ENCODE measurements at places on chromosomes 1 and 21.
A peak's percentile ranks its signal among the peaks of the same experiment; 100 is the strongest.

GRCh38 chr1:47181095-47181954 is 8.5 kb downstream of the PDZK1IP1 start:
- no peak for DNase-seq

- DNase-seq, result no peak
These were observed 406.7 kb downstream of the DISC1 start for GRCh38 chr1:232033285-232033684.

GRCh38 chr1:212669102-212669501 is 30.5 kb downstream of the BATF3 start:
- DNase-seq, result peak; percentile 33

DNA sequence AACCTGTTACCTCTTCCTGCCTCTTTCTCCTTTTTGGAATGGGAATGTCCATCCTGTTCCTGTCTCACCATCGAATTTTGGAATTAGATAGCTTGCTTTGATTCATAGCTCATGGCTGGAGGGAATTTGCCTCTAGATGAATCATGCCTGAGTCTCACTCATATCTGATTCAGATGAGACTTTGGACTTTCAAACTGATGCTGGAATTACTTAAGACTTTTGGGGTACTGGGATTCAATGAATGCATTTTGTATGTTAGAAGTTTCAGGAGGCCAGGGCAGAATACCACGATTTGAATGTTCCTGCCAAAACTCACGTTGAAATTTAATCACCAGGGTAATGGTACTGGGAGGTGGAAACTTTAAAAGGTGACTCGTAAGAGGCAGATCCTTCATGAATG is 132.4 kb downstream of the DSCAM start:
- no peak for DNase-seq

DNA sequence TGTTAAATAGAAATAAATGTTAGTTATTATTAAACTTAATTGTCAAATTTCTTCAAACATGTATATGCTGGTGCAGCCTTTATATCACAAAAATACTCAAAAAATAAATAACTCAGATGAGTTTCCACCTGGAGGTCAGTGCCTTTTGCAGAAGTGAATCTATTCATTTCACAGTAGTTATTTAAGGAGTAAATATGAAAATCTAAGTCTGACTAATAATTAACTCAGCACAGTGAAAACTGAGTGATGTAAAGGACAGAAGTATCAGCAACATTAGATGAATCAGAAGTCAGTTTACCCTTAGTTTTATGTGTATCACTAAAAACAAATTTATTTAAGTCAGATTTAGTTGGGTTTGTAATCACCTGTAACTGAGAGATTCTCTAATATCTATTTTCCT is 2135.4 kb downstream of the MRPL39 start:
- DNase-seq, result no peak

DNA sequence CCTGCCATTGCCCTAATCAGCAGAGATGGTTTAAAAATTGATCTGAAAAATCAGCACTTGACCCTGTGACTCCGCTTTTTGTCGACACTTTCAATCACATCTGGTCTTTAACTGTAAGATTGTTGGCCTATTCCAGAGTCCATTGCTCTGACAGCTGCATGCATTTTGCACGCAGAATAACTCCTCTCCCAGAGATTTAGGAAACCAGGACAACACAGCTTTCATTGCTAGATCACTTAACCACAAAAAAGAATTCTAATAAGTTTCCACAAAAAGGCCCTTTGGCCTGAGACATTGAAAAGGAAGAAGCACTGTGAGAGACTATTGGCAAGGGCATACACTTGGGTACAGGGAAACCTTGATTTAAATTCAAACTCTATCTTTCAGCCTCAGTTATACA is 373.1 kb downstream of the TGFB2 start:
- no peak for DNase-seq

DNA sequence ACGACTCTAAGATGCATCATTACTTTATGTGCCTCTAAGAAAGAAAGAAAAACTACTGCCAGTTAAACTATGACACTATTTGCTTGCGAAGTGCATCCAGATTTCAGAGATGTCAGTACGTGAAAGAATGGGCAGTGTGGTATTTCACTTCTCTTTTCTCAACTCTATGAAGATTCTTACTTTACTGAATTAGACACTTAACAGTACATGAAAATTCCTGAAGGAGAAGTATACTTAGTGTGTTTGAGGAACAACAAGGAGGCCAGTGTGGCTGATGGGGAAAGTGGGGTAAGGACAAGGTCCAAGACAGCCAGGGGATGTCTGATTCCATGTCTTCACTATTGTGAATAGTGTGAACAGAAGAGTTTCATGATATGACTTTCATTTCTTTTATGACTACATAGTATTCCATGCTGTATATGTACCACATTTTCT is 53.9 kb upstream of the HSD17B7 start:
- no peak for DNase-seq

GRCh38 chr21:20728691-20729090 is 269.5 kb upstream of the NCAM2 start:
- DNase-seq, result no peak

- DNase-seq, result no peak
These were observed 7.6 kb downstream of the LRRC8B start for GRCh38 chr1:89532228-89532627.

DNA sequence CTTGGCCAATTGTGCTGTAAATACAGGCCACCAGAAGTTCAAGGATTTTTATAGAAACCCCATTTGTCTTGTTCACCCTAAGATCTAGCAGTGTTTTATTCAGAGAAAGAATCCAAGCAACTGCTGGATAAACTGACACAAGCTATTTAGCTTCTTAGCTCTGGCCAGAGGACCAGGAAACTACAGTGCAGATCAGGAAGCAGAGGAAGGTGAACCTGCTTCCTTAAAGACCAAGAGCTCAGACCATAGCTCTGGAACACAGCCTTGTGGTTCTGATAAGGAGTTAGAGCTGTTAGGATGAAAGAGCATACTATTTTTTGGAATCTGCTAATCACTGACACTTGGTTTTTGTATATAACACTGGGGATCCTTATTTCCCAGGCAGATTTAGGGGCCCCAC is 5.2 kb upstream of the CCDC17 start:
- DNase-seq, result no peak

GRCh38 chr1:157045250-157046218 is at the start of gene ARHGEF11:
TSS of gene ARHGEF11 (minus strand) at chr1:157045742. CDS start at chr1:157044330, 1,412 bp downstream.
- peak; percentile 92 for DNase-seq

DNA sequence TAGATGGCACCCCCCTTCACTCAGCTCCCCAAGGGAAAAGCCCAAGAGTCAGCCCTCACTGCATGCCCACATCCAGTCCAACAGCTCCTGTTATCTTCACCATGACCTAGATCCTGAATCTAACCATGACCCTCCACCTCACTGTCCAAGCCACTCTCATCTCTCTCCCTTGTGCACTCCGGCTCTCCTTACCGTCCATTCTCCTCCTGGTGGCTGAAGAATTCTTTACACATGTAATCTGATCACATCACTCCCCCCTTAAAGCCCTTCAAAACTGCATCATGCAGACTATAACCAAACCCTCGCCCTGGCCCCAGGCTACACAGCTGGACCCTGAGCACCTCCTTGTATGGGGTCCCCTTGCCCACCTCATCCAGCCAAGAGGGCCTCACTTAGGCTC is 14.0 kb upstream of the PAQR7 start:
- DNase-seq, result no peak

DNA sequence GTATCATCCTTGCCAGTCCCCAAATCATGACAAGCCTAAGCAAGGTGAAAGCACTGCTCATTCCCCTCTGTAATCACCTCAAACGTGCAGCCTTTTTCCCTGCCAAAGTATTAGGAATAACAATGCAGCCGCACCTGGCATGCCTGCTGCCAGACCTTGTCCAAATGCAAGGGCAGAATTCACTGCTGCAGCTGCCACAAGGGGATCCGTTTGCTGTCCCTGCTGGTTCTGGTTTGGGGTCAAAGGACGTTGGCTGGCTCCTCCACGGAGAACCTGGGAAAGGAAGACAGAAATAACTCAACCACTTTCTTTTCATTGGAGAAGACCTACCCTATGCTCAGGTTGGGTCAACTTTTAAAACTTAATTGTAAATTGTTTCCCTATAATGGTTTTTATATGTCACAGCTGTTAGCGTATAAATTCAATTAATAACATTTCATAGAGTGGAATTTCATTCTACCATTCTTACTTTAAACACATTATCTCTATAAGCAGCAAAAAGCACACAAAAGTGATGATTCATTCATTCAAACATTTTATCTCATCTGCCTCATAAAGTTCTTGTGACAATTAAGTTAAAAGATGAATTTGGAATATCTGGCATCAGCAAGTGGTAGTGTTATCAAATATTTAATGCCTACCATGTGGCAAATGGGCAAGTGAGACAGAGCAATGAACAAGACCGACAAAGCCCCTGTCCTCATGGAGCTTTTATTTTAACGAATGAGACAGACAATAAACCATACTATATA is 59.8 kb upstream of the SDC3 start:
- no peak for DNase-seq

DNA sequence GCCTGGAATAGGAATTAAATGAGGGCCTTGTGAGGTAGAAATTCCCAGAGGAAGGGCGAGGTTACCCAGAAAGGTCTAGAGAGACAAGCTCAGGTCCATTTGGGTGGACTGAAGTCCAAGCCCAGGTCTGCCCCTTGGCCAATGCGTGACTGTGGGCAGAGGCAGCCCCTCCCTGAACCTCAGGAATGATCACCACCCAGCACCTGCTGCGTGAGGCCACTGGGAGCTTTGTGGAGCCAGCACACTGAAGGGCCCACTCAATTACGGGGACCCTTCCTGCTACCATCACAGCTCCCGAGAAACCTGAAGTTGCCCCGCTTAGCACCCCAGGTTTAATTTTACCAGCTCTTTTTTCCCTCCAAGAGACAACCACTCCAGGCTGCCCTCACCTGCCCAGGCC is 6.5 kb upstream of the MATN1 start:
- DNase-seq, result no peak

GRCh38 chr21:41163091-41163490 is 4.9 kb upstream of the BACE2 start:
- no peak for DNase-seq

- no peak for DNase-seq
These were observed 7.4 kb upstream of the ARF1 start for GRCh38 chr1:228074954-228075730.

DNA sequence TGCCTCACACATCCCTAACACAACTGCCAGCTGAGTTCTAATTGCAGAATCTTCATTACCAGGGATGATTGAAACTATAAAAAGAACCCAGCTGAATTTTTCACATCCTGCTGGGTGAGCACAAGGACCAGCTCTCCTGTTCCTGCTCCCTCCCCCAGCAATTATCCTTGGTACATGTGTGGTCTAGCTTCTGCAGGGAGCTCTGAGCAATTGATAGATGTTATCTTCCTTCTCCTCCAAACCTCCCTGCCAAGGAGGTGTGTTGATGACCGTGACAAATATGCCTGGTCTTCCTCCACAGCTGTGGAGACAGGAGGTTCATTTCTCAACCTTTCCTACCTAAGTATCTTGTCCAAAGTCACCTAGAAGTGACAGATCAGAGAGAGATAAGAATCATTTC is 65.3 kb upstream of the MAN1A2 start:
- no peak for DNase-seq

DNA sequence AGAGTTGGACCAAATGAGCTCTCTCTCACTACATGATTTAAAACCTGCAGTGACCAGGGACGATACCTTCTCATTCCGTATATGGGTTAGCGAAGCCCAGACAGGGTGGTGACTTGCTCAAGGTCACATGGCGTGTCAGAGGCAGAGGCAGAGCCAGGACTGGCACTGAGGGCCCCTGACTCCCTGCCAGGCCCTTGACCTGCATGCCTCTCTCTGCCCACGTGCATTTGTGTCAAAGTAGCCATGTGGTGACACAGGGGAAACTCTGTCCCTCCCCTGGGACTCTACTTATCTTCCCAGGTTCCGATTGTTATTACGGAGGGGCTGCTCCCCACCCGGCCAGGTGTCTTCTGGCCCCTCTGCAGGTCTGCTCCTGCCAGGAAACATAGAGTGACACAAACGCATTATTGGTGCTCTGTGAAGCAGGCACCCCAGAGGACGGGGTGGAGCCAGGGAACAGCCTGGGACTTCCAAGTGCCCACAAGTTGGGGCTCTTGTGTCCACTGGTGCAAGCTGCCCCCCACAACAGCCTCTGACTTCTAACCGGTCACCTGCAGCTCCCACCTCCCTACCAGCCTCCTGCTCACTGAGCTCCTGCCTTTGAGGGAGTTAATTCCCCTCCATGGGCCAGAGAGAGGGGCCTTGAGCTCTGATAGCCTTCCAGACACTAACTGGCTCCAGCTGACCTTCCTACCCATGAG is 7.3 kb upstream of the TINAGL1 start:
- no peak for DNase-seq

DNA sequence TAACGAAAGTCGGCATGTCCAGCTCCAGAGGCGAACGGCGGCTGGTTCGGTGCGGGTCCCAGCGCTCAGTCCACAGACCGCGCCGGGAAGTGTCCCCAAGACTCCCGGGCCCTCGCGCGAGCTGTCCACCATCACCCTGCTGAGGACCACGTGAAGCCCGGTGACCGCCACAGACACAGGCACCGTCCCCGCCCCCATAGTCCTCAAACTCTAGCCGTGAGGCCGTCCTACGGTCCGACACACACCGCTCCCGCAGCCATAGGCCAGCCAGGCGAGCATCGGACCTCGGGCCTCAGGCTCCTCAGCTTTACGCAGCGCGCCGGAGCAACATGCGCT is 535 bp downstream of the SETD4 start:
- no peak for DNase-seq

DNA sequence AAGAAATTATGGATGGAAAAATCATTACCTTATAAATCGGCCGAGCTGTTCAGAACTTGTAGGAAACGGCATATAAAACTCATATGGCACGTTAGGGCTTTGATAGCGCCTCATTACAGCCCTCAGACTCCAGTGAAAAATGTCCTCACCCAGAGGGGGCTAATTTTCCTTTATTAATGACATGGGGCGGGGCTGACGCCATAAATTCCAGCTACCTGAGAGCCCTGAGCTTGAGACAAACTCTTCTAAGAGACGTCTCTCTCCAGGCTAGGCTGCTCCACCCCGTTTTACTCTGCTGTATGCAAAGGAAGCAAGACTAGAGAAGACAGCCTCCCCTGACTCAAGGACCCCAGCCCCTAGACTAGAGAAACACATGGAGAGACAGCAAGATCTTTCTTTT is 149.4 kb downstream of the TRABD2B start:
- peak; percentile 45 for DNase-seq

DNA sequence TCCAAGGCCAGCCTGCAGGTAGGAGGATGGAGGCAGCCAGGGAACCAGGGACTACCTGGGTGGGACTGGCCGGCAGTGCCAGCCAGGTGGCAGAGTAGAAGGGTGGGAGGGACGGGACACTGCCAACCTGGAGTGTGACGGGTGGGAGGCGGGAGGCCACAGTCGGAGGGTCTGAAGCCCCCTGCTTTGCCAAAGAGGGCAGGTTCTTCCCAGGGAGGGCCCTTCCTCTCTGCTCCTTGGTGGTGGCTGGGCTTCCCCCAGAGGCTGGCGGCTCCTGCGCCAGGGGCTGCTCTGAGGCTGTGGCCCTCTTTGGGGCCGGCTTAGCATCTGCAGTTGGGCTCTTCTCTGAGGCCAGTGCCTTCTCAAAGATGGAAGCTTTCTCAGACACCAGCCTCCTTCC is 8.7 kb upstream of the TNNT2 start:
- no peak for DNase-seq

Measured in left forelimb (tissue), 1 donor.